ENCODE measurements at places on chromosomes 12 and 14.

DNA sequence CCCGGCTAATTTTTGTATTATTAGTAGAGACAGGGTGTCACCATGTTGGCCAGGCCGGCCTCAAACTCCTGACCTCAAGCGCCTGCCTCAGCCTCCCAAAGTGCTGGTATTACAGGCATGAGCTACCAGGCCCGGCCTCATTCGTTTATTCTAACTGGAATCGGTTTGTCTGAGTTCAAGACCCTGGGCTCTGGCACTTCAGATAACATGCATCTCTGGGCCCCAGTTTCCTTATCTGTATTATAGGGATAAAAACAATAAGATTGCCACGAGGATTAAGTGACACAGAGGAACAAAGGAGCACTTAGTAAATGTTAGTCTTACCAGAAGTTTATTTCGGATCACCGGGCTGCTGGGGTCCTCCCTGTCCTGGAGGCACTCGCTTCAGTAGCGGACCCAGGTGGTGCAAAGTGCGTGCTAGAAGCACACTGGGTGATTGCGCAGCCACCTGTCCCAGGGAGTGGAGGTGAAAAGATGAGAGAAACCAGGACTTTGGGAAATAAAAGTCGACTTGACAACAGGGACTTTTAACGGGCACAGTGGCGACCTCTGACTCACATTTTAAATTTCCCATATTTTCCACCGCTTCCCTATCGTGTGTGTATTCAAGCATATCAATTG lies 37.5 kb downstream of the ACACB start:
- no peak for DNase-seq

DNA sequence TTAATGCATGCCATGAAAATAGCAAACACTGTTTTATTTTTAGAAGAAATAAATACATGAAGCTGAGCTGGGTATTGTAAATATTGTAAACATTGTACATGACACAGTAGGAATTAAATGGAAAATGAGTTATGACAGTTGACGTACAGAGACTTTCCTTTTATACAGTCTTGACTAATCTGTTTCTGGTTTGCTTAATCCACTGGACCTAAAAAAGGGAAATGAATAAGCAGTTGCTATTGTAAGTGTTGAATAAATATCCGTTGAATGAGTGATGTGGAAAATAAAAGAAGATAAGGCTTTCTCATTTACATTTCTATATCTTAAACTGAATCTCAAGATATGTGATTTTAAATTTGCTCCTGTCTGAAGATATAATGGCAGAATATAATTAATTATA lies 15.0 kb downstream of the PMCH start:
- no peak for DNase-seq

- no peak for DNase-seq
Measured at GRCh38 chr12:2389079-2389790, 336.4 kb downstream of the CACNA1C start.

- no peak for DNase-seq
Measured at GRCh38 chr12:131346555-131347344, 364.1 kb upstream of the SFSWAP start.

DNA sequence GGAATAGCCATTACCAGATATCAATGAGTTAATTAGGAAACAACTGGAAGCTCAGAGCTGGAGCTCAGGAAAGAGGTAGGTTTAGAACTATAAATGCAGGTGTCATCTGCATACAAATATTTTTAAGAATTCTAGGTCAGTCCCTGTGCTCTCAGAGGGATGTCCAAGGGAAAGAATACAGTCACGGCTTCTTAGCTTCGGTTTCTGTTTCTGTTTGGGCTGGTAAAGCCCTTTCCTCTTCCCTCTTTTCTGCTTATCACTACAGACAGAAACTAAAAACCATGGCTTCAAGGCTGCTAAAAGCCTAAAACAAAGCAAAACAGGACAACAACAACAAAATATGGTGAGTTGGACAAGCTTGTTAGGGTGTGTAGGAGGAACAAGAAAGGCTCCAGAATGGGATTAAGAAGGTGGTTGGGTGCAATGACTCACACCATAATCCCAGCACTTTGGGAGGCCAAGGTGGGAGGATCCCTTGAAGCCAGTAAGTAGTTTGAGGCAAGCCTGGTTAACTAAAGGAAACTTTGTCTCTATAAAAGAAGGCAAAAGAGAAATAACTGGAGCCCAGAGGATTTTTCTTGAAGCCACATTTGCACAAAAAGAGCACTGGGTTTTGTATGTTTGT lies 113.0 kb downstream of the SEC23A start:
- DNase-seq: no peak

- DNase-seq: no peak
Measured at GRCh38 chr12:120473807-120474615, 4.5 kb upstream of the SRSF9 start.

DNA sequence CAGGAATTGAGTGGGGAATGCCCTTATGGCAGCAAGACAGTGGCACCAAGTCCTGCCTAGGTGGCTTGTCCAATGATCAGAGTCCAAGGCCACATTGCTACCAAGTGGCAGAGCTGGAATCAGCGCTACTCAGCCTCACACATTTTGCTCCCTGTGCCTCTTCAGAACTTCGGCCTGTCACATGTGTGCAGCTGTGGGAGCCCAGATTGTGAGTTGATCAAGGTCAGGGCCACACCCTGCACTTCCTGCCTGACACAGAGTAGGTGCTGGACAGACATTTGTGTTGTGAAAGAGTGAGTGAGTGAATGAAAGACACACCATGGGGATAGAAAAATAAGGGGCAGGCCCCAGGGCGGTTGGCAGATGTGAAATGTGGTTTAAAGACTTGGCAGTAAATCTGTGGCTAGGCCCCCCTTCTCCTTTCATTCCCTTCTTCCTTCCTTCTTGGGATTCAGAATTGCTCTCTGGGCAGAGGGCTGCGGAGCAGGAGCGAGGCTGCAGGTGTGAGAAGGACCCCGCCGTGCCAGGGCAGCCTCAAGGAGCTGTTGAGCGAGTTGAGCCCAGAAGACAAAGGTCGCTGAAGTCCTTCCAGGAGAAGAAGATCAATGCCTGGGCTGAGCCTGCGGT lies 83.5 kb downstream of the SLC25A47 start:
- no peak for DNase-seq

- no peak for DNase-seq
Measured at GRCh38 chr12:10184261-10184843, 5.5 kb downstream of the TMEM52B start.

- DNase-seq: no peak
Measured at GRCh38 chr12:105107171-105107493, 399 bp upstream of the WASHC4 start.

- DNase-seq: no peak
Measured at GRCh38 chr14:97106166-97106565, 309.0 kb downstream of the VRK1 start.

GRCh38 chr14:86973177-86973576 lies 1019.8 kb downstream of the GALC start:
- no peak for DNase-seq

GRCh38 chr12:19855851-19856250 lies 416.6 kb downstream of the AEBP2 start:
- no peak for DNase-seq

- DNase-seq: no peak
Measured at GRCh38 chr14:89107626-89108025, 283.2 kb downstream of the TTC8 start.

DNA sequence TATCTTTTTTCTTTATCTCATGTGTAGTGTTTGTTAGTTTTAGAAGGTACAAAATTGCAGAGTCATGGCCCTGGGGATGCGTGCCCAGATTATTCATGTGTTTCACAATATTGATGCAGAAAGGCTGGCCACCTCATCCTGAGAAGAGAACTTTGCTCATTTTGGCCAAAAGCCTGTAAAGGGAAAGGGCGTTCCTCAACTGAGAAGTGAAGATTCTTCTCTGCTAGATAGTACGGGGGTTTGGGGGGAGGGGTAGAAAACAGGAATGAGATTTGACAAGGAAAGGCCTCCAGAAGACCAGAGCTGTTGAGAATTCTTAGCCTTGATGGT lies 1.7 kb downstream of the MGST1 start:
- DNase-seq: no peak

GRCh38 chr12:102026728-102027127 lies 35.1 kb downstream of the WASHC3 start:
- no peak for DNase-seq

DNA sequence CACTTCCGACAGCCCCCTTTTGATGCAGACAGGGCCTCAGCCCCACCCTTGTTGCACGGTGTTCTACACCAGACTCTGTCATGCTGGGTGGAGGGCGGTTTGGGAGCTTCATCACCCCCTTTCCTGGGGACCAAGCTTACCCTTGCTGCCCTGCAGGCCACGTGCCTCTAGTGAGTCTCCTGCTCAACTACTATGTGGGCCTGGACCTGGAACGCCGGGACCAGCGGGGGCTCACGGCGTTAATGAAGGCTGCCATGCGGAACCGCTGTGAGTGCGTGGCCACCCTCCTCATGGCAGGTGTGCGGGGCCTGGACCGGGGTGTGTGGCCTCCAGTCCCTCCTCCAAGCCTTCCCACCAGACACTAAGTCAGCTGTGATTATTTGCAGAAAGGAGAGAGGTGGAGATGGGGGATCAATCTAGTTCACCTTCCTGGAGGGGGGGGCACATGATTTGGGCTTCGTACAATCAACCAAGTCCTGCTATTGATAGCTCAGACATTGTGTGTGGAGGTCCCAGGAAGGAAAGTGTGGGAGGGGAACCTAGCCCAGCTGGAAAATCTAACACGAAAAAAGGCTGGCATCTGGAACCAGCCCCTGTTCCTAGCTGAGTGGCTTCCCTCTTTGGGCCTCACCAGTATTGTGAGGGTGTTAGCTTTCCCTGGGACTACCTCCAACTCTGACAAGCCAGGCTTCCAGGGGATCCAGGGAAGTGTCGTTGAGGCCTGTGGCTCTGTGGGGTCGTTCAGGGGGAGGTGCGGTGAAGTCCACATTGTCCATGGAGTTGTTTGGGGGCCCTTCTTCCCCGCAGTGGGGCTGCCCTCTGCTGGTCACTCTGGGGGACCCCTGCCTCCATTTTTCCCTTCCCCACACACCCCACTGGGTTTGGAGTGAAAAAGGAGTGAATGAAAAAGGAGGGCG lies 1.6 kb downstream of the ANKRD33 start:
- DNase-seq: no peak

- no peak for DNase-seq
Measured at GRCh38 chr12:132182711-132183365, 38.6 kb downstream of the NOC4L start.

- DNase-seq: no peak
Measured at GRCh38 chr14:58875613-58876012, 237.9 kb downstream of the DACT1 start.

DNA sequence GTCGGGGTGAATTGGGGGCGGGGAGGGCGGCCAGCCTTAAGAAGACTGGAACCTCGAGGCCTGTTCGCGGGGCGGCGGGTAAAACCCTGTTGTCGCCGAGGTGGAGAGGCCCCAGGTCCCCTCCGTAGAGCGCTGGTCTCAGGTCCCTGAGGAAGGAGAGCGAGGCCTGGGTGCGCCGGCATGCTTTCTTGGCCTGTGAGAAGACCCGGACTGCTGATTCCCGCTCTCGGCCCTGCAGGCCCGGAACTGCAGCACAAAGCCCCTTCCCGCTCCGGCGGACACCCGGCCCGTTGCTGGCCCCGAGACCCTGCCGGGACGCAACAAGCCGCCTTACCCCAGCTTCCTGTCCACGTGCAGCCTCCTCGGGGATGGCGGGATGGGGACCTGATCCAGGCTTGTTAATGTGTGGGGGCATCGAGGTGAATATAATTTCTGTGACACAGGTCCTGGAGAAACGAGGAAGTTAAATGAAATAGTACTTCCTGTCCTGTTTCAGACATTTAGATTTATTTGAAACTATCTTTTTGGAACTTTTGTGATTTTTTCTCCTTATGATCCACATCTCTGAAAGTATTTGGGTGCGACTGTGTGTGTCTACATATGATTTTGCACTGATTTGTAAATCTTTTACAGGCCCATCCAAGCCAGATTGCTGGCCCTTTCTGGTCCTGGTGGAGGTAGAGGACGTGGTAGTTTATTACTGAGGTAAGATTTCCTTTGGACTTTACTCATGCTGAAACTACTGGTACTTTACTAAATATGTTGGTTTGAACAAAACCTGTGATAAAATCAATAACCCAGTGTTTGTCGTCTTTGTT lies 600 bp downstream of the PNN start:
- no peak for DNase-seq

GRCh38 chr12:49960474-49961110 lies 1.1 kb upstream of the AQP5 start:
- no peak for DNase-seq

- DNase-seq: no peak
Measured at GRCh38 chr14:61591862-61592261, 103.5 kb upstream of the HIF1A start.

DNA sequence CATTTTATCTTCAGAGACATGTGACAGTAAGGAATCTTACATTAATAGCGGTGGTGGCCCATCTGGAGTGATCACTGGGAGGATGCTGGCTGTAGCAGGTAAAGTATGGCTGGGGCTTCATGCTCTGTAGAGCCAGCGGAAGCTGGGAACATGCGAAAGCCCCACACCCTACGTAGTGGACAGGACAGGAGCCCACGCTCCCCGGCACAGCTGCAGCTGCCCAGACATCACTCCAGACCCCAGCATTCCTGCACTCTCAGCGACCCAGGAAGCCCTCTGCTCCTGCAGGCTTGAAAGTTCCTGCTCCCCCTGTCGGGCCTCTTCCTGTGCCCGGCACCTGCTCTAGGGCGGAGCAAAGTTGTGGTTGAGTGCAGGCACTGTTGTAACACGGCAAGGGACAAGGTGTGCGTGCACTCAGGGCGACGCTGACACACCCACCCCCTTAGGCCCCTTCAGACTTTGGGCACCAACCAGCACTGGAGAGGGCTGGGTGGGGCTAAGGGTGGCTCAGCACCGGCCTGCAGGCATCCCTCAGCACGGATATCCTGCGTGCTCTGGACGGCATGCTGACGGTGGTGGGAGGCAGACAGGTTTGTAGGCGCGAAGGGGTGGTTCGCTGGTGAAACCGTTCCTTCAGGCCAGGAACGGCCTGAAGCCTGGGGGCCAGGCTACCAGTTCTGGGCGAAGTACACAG lies 568.3 kb downstream of the FSCB start:
- no peak for DNase-seq

GRCh38 chr12:94282675-94283074 lies 134.3 kb downstream of the PLXNC1 start:
- DNase-seq: no peak

DNA sequence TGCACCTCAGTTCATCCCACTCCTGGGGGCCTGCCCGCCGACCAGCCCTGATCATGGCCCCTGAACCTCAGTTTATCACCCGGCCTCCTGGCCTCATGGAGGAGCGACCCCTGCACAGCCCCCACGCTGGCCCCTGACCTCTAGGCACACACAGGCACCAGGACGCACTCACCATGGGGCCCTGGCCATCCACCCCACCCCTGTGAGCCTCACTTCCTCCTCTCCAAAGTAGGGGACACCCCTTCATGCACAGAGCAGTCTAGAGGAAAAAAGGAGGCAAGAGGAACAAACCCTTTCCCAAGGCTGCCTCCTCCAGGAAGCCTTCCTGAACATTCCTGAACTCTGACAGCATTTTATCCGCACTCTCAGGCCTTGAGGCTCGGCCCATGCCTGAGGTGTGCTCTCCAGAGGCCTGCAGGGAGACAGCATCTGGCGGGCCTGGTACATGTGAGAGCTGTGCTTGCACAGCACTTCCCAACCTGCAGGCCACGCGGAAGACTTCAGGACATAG lies 39.4 kb downstream of the CCNK start:
- DNase-seq: no peak
